ENCODE measurements at places on chromosomes 5 and 9.

DNA sequence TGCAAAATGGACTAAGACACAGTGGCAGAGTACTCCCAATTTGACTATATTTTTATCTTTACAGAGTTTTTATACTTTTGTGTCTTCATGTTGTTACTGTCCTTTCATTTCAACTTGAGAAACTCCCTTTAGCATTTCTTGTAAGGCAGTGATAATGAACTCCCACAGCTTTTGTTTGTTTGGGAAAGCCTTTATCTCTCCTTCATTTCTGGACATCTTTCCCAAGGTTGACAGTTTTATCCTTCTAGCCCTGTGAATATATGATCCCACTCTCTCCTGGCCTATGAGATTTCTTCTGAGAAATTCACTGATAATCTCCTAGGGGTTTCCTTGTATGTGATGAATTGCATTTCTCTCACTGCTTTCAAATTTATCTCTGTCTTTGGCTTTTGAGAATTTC lies 9.2 kb upstream of the SARDH start:
- no peak for DNase-seq

GRCh38 chr5:36367524-36367923 lies 65.8 kb upstream of the RANBP3L start:
- no peak for DNase-seq

DNA sequence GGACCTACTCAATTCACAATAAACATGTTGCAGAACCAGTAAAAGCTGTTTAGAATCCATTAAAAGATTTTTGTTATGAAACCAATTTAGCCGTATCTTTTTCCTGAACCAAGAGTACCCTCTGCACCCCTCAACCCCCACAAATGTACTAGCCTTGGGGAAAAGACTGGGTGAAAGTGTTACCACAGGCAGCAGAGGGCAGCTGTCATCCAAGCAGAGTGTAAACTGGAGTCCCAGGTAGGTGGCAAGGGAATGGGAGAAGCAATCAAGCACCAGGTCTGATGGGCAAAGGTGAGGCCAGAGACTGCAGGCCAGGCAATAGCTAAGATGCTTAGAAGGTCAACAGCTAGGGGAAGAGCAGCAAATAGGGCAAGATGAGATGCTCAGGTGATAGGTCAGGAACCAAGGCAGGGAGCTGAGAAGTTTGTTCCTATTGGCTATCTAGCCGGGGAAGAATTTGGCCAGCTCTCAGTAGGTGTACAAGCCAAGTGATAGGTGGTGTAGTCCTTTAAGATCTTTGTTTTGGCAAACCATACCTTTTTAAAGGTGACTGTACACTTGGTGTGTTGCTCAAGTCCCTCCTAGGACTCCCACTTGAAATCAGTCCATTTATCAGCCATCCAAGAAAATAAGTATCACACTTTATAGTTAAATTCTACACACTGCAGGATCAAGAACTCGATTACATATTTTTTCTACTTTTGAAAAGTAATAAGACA lies 77.8 kb upstream of the CCDC112 start:
- no peak for DNase-seq

- DNase-seq = no peak
Measured at GRCh38 chr9:111645806-111646205, 14.7 kb downstream of the DNAJC25 start.

DNA sequence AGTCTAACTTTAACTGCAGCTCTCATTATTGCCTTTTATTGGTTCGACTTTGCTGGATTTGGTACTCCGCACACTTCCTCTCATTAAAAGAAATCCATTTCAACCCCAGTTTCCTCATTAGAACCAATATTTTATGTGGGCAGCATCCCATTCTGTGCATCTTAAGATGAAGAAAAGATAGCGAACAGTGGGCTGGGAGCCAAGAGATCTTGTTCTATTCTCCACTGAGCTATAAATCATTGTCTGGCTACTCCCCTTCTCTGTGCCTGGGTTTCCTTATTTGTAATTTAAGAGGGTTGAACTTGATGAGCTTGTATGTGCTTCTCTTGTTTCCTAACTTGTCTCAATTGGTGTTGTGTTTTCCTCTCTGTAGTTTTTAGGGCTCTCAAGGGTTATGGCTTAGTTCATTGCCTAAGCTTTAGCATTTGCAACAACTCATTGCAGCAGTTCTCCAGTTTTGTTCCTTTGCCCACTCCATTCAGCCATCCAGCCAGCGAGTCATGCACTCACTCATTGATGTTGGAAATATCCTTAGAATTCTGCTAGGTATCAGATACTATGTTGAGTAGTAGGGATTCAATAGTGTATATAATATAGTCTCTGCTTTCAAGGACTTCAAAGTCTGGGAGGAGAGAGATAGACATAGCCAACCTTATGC lies 273.3 kb upstream of the TNC start:
- DNase-seq = no peak

- DNase-seq = no peak
Measured at GRCh38 chr9:129331772-129332500, 153.9 kb upstream of the IER5L start.

DNA sequence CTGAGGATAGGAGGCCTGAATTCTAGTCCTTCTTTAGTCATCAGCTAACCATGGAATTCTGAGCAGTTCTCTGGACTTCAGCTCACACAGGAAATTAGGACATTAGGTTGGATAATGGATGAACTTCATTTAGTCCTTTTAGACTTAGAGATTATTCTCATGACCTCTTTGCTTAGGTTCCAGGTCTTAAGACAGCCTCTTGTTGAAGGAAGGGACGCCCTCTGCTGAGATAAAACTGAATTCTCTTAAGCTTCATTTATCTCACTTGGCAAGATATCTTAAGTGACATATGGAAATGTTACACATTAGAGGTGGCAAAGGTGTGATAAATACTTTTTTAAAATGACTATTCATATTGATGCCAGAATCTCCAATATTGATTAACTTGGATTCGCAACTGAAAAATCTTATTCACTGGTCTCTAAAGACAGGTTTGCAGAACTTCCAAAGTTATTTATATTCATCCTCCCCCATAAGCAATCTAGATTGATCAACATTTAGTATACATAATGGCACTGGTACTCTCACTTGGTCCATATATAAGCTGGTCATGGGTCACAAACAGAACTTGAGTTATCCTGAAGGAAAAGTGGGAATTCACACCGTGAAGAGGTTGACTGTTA lies 16.9 kb upstream of the ZNF366 start:
- DNase-seq = no peak

GRCh38 chr5:102450313-102450990 lies 48.3 kb downstream of the SLCO6A1 start:
- no peak for DNase-seq
